ENCODE measurements at places on chromosomes 3 and 15.

DNA sequence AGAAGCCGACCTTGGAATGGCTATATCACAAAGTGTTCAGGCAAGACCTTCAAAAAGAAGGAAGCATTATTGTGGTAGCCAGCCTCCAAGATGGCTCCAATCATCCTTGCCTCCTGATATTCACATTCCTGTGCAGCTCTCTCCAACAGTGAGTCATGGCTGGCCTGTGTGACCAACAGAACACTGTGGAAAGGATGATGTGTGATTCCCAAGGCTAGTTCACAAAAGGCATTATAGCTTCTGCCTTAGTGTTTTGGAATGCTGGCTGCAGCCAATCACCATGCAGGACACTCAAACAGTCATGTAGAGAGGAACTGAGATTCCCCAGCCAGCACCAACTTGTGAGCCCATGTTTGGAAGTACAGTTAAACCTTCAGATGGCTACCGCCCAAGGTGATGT is 102.6 kb downstream of the EFL1 start:
- DNase-seq: no peak

GRCh38 chr15:31871166-31871886 is 159.0 kb upstream of the CHRNA7 start:
- DNase-seq: no peak

DNA sequence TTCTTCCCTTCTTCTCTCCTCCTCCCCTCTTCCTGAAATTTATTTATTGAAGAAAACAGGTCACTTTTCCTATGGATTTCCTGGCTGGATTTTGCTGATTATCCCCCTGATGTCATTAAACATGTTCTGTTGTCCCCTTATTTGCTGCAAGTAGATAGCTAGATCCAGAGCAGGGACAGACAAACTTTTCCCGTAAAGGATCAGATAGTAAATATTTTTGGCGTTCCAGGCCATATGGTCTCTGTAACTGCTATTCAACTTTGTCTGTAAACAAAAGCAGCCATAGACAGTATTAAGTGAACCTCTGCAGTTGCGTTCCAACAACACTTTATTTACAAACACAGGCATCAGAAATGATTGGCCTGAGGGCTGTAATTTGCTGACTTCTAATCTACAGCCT is 241.3 kb downstream of the NEK10 start:
- no peak for DNase-seq

- DNase-seq: no peak
These were observed 94.0 kb downstream of the LRRK1 start for GRCh38 chr15:101013201-101013550.

- no peak for DNase-seq
These were observed 27.6 kb downstream of the MEX3B start for GRCh38 chr15:82018201-82018600.

DNA sequence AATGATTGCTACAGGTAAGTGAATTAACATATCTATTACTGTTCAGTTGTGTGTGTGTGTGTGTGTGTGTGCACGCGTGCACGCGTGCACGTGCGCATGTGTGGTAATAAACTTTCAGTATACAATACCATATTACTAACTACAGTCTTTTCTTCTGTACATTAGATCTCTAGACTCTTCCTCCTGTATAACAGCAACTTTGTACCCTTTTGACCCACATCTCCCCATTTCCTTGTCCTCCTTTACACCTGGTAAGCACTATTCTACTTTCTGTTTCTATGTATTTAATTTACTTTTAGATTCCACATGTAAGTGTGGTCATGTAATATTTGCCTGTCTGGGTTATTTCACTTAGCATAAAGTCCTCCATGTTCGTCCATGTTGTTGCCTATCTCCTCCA is 29.1 kb upstream of the GOLIM4 start:
- no peak for DNase-seq

- DNase-seq: no peak
These were observed 95.8 kb upstream of the CGNL1 start for GRCh38 chr15:57280464-57280863.

- DNase-seq: no peak
These were observed 44.4 kb upstream of the FAN1 start for GRCh38 chr15:30859091-30859874.

DNA sequence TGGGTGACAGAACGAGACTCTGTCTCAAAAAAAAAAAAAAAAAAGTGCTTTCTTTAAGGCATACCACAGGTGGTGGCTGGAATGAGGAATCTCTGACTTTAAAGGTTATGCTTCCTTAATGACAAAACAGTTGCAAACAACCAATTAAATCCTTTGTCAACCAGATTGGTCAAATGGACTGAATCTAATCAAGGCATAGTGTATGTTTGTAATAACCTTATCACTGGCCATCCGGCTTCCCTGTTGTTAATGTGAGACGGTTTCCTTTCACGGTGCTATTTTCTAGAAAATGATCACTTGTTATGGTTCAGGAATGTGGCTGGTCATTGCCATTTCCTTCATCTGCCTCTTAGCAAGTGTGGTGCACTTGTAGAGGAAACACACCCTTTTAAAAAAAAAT is 75.9 kb downstream of the FLNB start:
- DNase-seq: no peak

GRCh38 chr3:102451543-102451942 is 16.7 kb downstream of the ZPLD1 start:
- no peak for DNase-seq

DNA sequence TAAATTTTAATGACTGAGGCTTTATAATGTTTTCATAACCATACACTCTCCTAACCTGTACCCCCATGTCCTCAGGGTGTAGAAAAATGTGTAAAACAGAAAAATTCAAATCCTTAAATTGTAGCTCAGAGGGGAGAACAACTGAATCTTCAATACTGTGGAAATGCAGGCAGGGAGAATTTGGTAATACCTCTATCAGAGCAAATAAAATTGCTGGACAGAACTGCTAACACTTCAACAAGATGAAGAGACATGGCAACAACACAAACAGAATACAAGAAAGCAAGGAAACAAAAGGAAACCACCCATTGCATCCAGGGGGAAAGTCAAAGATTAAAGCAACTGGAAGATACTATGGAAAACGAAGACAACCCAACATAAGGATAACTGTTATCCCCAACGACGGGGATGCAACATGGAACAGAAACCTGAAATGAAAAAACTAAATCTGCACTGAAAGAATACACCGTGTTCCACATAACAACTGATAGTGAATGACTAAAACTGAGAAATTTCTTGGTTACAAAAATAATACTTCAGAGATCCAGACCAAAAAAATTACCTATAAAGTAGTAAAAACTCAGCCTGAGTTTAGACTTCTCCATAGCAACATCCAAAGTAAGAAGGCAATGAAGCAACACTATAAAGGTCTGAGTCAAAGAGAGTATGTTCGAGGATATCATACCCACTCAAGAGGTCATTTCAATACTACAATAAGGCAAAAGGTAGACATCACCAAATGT is 48.5 kb downstream of the HACD2 start:
- no peak for DNase-seq

GRCh38 chr15:28907338-28907960 is 21.7 kb downstream of the APBA2 start:
- no peak for DNase-seq

- DNase-seq: no peak
These were observed 56.7 kb upstream of the DGKG start for GRCh38 chr3:186418671-186419145.

GRCh38 chr3:56862352-56863062 is 60.8 kb upstream of the ARHGEF3 start:
- peak; percentile 80 for DNase-seq

GRCh38 chr3:123262868-123263267 is 61.1 kb downstream of the SEC22A start:
- no peak for DNase-seq

DNA sequence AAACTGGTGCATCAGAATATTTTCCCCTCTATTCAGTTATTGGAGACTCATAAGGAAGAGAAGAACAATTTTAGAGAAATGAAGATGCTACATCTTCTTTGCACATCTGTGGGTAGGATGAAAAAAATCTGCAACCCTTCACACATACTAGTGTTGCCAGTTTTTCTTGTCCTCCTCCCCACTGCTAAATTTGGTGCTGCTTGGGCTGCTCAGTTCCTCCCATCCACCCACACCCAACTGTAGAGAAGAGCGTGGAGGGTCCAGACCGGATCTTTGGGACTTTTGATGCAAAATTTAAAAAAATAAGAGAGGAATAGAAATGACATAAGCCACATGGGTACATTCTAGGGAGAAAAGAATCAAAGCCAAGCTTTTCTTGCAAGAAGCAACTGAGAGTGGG is 8.7 kb upstream of the RASA2 start:
- DNase-seq: no peak

DNA sequence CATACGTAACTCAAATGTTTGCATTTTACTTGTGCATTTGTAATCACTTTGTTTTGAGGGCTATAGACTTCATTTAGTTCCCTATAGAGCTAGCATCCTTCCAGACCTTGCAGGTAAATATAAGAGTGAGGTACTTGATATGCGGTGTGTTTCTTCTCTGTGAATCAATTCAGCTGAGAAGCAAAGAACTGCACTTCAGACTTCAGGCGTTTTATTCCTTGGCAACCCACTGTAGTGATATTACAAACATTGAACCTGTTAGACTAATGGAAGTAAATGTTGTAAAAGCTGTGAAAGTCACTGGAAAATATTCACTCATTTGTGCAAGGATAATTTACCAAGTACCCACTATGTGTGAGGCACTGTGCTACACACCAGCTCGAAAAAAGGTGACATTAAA is 94.1 kb upstream of the CHL1 start:
- no peak for DNase-seq

GRCh38 chr15:67244971-67245478 is 9.4 kb downstream of the AAGAB start:
- DNase-seq: no peak

DNA sequence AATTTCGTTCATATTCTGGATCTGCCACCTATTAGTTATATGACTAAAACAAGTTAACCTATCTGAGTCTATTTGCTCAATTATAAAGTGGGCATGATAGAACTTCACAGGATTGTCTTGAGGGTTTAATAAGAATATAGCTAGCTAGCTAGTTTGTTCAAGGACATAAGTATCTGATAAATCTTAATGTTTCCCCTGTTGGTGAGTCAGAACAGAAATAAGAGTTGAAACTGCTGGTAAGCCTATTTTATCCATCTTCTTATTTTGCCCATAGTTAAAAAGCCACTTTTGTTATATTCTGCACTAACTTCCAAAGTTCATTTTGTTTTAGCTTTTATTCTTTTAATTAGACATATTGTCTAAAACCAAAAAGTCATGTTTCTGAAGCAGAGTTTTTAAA is 9.4 kb downstream of the SELENOT start:
- no peak for DNase-seq

GRCh38 chr15:95718441-95718840 is 612.1 kb upstream of the NR2F2 start:
- DNase-seq: no peak

- no peak for DNase-seq
These were observed 176.9 kb downstream of the STAC start for GRCh38 chr3:36557021-36557707.

- no peak for DNase-seq
These were observed 29.1 kb upstream of the LMCD1 start for GRCh38 chr3:8472549-8472948.

GRCh38 chr15:101325263-101326025 is 30.4 kb upstream of the SNRPA1 start:
- no peak for DNase-seq

- DNase-seq: no peak
These were observed 21.2 kb downstream of the NGRN start for GRCh38 chr15:90286678-90287077.

GRCh38 chr3:100702082-100702979 is 7.0 kb upstream of the TFG start:
- DNase-seq: no peak

GRCh38 chr3:73249047-73249446 is 187.6 kb downstream of the EBLN2 start:
- no peak for DNase-seq

GRCh38 chr15:77959432-77959879 is 118.1 kb downstream of the TBC1D2B start:
- DNase-seq: peak; percentile 63

- no peak for DNase-seq
These were observed 40.5 kb upstream of the CMTM8 start for GRCh38 chr3:32197991-32198390.

GRCh38 chr3:124298301-124298700 is 306.4 kb upstream of the ROPN1 start:
- DNase-seq: no peak

DNA sequence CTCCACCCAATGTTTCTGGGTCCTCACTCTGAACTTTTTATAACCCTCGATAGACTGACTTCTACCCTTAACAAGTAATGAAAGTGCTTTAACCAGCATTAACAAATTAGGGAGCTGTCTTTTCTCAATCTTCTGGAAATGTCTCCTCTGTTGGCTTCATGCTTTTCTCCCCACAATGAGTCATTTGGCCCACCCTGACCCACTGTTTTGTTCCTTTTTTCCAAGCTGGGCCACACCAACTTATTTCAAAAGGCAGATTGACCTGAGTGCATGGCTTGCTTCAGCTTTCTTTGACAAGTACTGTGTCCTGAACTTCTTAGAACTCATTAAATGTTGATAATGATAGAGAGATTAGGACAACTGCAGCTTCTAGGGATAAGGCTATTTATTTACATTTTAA is 199.6 kb upstream of the SEMA6D start:
- no peak for DNase-seq

- no peak for DNase-seq
These were observed 2.3 kb upstream of the ABCF3 start for GRCh38 chr3:184183679-184184078.

DNA sequence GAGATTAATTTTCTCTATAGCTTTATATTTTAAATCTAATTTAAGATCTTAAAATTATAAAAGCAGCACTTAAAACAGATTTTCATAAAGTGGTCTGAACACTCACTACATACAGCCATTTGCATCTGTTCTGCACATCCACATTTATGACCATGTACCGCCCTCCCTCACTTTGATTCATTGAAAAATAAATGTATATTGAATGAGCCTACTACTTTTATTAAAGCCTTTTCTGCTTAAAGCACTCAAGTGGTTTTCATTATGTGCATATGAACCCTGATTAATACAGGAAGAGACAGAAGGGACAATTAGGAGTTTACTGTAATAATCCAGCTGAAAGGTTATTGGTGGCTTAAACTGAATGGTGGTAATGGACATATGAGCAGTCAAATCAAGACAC is 129.4 kb downstream of the DLG1 start:
- DNase-seq: no peak

GRCh38 chr15:101137312-101137940 is 114.4 kb downstream of the CHSY1 start:
- no peak for DNase-seq

DNA sequence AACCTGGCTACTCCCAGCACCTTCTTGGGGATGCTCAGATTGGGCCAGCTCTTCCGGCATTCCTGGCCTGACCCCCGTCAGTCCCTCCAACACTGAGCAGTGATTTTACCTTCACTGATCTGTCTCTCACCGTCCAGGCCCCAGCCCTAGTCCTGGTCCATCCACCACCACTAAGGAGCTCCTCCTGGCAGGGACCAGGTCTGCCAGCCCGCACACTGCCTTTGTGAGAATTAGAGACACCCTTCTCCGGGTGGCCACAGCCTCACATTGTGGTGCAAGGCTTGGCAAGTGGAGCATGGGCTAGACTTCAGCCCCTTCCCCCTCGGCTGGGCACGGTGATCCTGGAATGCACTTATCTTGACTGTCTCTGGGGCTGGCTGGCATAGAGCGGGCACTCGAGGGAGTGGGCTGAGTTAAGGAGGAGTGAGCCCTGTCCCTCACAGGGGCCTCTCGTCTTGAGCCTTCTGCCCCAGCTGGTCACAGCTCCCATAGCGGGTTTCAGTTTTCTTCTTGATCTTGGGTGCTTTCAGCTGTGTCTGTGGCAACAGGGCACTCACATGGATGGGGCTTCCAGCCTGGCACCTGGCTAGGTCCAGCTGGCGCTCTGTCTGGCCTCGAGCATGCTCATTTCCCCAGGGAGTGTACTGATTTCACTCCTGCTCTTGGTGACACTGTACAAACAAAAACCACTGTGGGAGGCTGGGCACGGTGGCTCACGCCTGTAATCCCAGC is 53.9 kb downstream of the LINGO1 start:
- no peak for DNase-seq
